ENCODE measurements at places on chromosomes 4 and X.

GRCh38 chr4:742096-742741, 36.6 kb downstream of the PCGF3 start:
- no peak for DNase-seq

DNA sequence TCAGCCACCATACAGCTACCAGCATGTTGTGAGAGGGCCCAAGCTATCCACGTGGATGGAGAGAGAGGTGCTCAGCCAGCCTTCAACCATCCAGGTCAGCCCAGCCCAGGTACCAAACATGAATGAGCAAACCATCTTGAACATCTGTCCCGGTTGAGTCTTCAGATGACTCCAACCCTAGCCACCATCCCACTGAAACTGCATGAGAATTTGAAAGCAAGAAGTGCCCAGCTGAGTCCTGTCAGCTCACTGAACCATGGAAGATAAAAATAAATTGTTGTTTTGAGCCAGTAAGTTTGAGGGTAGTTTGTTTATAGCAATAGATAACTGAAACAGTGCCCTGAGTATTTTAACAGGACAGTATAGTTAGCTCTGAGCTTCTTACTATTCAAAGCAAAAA, 7.3 kb upstream of the SEL1L3 start:
- no peak for DNase-seq

- no peak for DNase-seq
Measured at GRCh38 chrX:31021537-31021936, 50.3 kb downstream of the FTHL17 start.

DNA sequence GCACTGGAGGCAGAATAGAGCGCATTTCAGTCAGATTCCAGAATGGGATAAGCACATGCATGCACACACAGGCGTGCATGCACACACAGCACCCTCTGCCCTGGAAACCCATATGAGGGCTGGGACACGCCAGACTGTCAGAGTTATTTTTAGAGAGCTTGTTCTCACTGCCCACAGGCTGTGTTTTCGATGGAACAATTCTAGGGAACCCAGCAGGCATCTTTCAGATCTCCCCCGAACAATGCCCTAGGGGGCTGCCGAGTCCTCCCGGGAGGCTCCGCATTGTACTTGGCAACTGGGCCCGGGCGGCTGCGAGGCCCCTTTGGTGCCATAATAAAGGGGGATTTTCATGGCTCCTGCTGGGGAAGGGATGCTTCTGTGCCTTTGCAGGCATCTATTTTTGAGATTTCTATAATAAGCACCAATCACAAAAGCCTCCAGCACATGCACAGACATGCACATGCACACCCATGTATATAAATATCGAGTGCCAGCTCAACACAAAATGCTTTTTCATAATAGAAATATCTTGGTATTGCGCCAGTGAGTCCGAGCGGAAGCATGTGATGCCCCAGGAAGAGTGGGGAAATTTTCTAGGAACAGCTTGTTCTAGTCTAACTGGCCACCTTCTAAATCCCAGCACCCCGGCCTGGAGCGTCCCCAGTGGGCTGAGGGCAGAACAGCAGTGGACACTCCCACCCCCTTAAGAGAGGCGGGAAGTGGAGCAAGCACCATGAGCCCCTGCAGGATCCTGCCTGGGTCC, 88.5 kb downstream of the PHKA2 start:
- DNase-seq, result no peak

DNA sequence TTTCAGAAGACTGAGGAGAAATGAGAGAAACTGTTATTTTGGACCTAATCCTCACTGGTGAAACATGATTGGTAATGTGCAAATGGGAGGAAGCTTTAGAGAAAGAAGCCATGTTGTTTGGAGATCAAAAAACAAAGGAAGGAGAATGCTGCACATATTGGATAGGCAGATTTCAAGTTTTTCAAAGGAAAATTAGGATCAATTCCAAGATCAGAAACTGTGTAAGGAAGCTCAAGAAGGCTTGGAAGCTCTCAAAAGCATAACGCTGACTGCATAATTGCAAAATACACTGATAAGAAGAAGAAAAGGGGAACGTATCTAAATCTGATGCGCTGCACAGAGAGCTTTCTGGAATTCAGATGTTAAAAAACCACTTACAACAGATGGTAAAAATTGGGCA, 34.6 kb downstream of the KLHL15 start:
- no peak for DNase-seq

- DNase-seq, result no peak
Measured at GRCh38 chr4:2788532-2789103, 4.3 kb upstream of the SH3BP2 start.

GRCh38 chrX:43557792-43558191, 98.3 kb upstream of the MAOA start:
- DNase-seq, result no peak

GRCh38 chr4:167897116-167897515, 195.2 kb upstream of the ANXA10 start:
- DNase-seq, result no peak

Measured in esophagus squamous epithelium (tissue), 5 donors.